Right atrium auricular region (tissue), 2 donors: ENCODE measurements at places on chromosomes 1 and 21. TPM values are rescaled to one million over a fixed set of nuclear protein-coding genes. Genes with fewer than 3 reads are reported as not detected.

Gene CD52
- 4.9 TPM for total RNA-seq

Gene RGS16
- total RNA-seq, result 1.4 TPM

Gene C1orf56
- total RNA-seq, result 16.2 TPM

Gene IVL
- total RNA-seq, result not detected

Gene SIPA1L2
- 57.1 TPM for total RNA-seq
